Hypothalamus (tissue), 51 donors: ENCODE measurements at places on chromosomes 16 and 17.

DNA sequence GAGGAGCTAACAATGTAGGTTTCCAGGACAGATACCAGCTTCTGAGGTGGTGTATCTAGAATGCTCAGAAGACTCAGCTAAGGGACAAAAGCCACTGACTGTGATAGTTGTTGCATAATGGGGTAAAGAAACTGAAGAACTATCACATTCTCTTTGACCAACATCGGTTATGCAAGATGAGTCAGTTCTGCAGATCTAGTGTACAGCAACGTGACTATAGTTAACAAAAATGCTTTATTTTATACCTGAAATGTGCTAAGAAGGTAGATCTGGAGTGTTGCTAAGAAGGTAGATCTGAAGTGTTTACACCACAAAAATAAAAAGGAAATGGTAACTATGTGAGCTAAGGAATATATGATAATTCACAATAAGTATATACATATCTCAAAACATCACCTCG is 2.5 kb downstream of the KRTAP9-6 start:
- no peak for DNase-seq

GRCh38 chr17:30996486-30996885 is 25.6 kb downstream of the RNF135 start:
- no peak for DNase-seq

DNA sequence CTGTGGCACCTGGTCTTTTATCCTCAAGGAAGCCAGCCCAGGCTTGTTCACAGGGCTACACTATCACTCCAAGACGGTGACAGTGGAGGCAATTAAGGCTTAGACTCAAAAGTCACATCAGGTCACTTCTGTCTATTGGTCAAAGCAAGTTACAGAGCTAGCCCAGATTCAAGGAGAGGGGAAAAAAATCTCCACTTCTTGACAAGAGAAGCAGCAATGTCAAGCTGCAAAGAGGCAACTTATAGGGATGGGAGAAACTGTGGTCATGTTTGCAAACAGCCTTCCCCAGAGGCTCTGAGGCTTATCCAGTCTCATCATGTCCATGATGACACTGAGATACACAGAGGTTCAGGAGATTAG is 31.6 kb downstream of the SERPINF1 start:
- no peak for DNase-seq

DNA sequence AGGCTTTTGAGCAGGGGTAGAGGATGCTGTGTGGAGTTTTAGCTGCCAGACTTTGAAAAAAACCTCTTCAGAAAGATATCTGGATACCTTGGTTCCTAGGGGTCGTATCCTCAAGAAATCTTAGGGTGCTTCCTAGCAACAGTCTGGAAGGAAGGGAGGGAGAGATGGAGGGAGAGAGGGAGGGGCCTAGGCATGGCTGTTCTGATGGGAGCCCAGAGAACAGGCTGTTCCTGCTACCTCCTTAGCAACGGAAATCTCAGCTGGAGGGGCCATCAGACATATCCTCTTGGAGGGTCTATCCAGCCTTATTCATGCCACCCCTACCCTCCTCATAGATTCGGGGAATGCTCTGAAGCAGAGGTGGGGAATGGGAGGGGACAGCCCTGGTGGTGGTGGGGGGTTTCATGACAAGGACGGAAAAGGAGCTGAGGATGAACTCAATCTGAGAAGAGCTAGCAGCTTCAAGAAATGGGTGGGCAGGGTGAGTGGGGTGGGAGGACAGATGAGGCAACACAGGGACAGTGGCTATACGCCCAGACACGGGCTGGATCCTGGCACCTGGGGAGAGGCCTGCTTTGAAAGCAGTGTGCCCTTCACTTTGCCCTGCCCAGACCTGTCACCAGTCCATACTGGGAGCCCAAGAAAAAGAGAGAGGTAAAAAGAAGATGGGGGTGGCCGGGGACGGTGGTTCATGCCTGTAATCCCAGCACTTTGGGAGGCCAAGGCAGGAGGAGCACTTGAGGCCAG is 2.9 kb upstream of the THRA start:
- no peak for DNase-seq
